ENCODE measurements at places on chromosomes 6 and 20.

DNA sequence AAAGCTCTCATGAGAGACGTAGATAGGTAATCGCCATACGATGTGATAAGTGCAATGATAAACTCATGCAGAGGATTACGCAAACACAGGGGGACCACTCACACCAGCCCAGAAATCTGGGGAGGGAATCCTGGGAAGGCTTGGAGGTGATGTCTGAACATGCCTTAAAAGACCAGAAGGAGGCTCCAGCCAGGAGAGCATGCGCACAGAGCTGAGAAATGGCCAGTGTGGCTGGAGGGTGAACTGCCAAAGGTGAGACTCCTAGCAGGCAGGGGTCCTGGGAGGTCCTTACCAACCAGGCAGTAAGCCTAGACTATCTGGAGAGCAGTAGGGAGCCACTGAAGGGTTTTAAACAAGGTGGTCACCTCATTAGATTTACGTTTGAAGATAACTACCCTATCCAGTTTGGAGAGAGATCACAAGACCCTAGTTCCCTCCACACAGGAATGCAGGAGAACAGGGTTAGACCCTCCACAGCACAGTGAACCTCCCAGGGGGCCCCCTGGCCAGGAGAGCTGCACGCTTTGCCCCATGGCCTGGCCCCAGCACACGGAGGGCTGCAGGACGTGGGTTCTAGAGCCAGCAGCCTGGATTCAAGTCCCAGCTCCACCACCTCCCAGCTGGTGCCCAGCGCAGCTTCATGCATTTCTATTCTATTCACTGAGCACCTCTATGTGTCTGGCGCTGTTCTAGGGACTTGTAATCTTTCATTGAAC, 13.1 kb downstream of the MDFI start:
- DNase-seq, result no peak

- DNase-seq, result no peak
Observed at GRCh38 chr6:167317172-167317571, 7.7 kb upstream of the TTLL2 start.

DNA sequence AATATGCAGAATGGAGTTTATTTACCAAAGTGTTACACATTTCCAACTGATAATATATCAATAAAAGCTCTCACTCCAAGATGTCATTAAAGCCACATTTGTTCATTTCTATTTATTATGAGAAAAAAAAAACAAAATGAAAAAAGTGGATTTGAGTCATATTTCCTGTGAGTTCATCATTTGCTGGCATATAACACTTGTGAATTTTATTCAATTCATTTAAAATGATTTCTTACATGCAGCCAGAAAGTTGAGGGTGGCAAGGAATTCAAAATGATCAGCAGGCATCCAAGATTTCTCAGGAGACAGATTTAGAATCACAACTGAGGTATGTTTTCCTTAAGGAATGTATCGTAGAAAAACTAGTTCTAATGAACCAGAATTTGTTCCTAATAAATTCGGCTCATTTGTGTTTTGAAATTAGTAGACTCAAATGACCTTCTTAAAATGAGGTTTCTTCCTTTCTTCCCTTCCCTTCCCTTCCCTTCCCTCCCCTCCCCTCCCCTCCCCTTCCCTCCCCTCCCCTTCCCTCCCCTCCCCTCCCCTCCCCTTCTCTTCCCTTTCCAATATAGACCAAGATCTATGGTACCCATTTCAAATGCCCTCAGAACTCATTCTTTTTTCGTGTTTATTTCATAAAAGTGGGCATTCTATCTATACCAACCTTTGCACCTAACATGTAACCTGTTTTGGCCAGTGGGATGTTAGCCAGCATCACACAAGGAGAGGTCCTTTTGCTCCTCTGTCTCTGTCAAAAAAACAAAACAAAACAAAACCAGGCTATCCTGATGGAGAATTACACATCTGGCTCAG, 357.9 kb upstream of the TSHZ2 start:
- DNase-seq, result no peak

- DNase-seq, result no peak
Observed at GRCh38 chr6:100226811-100227210, 232.8 kb upstream of the MCHR2 start.

DNA sequence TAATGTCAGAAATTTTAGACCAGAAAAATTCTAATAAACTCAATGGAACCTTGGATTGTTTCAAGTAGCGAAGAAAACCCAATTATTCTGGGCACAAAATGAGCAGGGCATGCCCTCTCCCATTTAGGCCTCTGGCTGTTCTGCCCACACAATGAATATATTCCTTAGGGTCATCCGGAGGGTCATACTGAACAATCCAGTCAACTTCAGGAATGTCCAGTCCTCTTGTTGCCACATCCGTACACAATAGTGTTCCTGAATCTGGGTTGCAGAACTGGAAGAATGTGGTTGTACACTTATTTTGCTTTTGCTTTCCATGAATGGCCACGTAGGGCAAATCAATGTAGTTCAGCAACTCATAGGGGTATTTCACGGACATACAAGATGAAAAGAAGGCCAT, 23.4 kb upstream of the RNF144B start:
- no peak for DNase-seq

DNA sequence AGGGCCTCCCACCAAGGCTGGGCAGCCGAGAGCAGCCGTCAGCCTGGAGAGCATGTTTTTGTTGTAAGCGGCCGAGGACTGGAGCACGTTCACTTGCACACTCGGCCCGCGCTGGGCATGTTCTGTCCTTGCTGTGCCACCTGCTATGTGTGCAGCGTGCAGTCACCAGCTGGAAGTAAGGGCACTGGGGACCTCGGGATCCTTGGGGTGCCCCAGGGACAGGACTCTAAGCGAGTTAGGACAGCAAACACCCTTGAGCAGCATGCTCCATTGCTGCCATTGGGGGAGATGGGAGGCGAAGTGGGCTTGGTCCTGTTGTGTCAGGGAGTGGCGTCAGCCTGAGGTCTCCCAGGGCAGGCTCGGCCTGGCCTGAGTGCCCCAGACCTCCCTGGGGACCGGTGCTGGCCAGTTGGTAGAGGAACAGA, 18.6 kb downstream of the DYNLT1 start:
- DNase-seq, result no peak

DNA sequence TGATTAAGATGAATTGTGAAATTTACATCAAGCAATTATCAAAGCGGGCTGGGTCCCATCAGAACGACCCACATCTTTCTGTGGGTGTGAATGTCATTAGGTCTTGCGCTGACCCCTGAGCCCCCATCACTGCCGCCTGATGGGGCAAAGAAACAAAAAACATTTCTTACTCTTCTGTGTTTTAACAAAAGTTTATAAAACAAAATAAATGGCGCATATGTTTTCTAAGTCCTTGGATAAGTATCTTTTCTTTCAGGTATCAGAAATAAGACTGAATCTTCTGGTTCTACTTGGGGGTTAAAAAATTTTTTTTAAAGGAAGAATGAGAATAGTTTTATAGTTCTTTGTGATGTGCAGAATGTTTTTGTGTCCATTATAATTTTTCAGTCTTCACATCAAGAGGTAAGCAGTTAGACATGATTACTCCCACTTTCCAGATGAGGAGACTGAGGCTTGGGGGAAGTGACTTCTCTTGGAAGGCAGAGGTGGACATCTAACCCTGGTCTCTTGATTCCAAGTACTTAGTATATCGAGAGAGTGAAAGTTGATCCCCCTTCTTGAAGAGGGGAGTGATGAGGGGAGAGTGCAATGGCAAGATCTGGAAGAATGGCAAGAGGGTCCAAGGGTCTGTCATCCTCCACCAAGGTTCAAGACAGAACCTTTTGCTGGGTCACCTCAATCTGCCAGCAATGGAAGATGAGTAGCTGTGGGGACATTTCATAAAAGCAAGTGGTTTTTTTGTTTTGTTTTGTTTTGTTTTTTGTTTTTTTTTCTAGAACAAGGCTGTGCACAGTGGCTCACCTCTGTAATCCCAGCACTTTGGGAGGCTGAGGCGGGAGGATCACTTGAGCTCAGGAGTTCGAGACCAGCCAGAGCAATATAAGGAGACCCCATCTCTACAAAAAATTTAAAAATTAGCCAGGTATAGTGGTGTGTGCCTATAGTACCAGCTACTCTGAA, 42.8 kb upstream of the TTPAL start:
- no peak for DNase-seq

- peak; percentile 92 for DNase-seq
Observed at GRCh38 chr20:46970937-46971630, 76.4 kb downstream of the EYA2 start.

- DNase-seq, result no peak
Observed at GRCh38 chr6:96570053-96570452, 7.1 kb downstream of the FHL5 start.

- no peak for DNase-seq
Observed at GRCh38 chr20:57317316-57317788, 12.3 kb upstream of the SPO11 start.

DNA sequence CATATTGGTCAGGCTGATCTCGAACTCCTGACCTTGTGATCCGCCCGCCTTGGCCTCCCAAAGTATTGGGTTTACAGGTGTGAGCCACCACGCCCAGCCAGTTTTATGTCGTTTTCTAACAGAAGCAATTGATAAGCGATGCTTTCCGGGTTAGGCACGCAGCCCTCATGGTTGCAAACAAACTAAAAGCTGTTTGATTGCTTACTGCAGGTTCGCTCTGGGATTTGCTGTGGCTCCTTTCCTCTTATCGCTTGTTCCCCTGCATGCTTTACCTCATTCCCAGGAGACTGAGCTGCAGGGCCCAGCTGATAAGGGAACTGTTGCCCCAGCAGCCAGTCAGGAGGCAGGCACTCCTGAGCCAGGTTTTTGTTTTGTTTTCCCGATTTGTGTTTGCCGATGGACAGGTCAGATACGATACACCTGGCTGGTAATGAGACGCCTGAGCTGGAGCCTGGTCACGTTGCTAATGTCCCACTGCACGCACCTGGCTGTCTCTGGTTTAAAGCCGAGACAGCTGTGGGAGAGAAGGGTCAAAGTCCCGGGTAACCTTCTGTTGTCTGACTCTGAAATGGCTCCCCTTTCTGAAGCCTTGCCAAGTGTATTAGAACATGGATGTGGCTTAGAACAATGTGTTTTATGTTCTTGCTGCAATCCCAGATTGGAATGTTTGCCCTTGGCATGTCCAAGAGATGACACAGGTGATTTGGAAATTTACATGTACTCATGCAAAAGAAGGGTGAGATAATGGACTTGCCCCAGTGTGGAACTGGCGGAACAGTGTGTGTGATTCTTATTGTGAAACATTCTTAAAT, 19.9 kb downstream of the DSP start:
- no peak for DNase-seq

DNA sequence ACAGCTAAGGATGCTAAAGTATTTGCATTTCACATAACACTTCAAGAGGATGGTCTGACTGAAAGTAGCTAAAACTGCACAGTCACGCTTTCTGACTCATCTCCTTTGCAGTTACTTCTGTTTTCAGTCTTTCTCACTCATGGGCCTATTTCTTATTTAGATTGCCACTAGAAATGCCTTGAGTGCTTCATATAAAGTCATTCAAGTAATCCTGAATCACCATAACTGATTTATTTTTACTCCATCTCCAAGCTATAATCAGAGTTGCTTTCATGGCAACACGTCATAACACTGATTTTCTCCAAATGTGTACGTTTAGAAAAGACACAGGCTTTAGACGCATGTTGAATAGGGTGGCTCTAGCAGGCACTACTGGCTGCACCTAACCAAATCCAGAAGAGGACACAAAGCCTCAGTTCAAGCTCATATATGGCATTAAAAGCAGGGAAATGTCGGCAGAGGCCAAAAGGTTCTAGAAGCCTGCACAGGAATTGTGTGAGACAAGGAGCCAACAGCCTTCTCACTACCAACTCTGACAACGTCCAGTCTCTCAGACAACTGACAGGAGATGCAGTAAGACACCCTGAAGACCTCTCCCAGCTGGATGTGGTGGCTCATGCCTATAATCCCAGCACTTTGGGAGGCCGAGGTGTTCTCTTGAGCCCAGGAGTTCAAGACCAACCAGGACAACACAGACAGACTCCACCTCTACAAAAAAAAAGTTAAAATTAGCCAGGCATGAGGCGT, 64.1 kb upstream of the BEND6 start:
- DNase-seq, result peak; percentile 70

All from NCI-H460 (cell line).